NCI-H1417 (cell line): ENCODE measurements at places on chromosomes 6 and 20.

DNA sequence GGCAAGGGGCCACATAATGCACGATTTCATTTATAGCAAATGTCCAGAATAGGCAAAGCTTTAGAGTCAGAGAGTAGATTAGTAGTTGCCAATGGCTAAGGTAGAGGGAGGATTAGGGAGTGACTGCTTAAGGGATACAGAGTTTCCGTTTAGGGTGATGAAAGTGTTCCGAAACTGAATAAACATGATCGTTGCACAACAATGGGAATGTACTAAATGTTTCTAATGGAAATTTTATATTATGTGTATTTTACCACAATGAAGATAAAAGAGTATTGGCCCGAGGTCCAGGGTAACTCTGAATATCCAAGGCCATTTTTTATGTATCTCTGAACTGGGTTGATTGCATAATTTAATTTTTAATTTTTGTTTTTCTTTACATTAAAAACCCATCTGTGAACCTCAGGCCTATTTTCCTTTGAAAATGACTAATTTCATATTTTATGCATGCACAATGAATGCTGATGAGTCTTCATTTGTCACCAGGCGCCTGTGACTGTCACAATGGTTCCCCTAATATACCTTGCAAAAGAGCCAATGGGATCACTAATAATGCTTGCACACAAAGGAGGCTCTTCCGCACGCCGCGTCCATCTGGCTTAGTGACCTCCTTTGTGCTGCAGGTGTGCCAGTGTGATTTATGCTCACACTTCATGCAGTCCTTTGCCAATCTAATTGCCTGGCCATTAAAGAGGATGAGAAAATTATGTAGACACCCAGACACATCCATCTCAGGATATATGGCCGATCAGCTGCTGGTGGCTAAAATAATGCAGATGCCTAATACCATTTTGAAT, 612.5 kb downstream of the CDH26 start:
- DNase-seq, result no peak

DNA sequence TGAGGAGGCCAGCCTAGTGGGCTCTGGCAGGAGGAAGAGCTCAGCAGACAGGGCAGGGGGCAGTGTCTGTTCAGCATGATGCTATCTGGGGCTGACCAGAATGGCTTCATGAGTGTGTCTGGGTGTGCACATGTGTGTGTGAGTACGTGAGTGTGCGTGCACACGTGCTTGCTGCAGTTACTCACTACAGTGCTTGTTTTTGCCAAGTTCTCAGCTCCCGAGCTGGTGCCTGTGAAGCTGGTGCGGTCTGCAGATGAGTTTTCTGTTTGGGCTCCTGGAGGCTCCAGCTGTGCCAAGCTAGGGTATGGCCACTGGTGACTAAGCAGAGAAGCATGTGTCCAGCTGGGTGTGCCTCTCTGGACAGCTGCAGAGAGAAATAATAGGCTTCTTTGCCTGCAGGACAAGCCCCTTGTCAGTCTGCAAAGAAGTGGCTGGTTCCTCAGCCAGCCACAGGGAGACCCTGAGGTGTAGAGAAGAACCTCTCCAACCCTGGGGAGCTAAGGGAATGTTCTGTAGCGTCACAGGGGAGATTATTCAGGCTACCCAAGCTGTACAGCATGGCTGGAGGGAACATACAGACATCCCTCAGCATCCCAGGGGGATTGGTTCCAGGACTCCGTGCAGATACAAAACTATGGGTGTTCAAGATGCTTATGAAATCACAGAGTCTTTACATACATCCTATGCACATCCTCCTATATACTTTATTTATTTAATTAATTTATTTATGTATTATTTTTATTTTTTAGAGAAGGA, 40.2 kb upstream of the FAM50B start:
- no peak for DNase-seq

GRCh38 chr6:108781419-108782100, 66.7 kb upstream of the ARMC2 start:
- DNase-seq, result no peak

DNA sequence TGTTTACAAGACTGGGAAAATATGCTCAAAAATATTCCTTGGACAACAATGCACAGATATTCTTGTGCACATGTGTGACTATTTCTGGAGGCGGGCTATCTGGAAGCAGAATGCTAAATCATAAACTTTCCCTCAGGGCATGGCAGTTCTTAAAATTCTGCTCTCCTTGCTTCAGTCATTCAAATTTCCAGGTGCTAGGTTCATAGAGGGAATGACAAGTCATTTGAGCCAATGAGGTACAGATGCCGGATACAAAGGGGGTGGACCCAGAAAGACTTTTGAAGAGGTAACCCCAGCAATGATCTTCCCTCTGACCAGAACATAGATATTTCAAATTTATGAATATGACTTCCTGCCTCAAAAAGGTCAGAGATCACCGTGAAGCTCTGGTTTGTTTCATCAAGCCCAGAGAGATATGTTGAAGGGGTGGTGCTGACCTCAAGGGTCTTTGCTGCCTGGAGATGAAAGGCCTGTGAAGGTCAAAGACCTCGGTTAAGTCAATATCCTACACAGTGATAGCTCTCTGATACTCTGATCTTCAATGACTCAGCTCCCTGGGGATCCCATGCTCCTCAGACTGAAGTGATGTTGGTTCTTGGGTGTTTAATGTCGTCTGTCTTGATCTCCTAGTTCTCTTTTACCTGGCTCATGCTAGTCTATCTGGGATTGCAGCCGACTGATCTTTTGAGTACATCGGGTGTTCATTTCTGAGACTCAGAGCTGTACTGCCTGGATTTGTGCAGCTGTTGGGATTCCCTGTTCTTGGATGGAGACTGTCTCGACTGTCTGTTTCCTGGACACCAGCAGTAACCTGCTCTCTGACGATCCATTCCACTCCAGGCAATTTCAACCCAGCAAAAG, 47.5 kb upstream of the TSHZ2 start:
- DNase-seq, result no peak

- no peak for DNase-seq
These were observed 237.7 kb downstream of the DLL1 start for GRCh38 chr6:170052991-170053821.

DNA sequence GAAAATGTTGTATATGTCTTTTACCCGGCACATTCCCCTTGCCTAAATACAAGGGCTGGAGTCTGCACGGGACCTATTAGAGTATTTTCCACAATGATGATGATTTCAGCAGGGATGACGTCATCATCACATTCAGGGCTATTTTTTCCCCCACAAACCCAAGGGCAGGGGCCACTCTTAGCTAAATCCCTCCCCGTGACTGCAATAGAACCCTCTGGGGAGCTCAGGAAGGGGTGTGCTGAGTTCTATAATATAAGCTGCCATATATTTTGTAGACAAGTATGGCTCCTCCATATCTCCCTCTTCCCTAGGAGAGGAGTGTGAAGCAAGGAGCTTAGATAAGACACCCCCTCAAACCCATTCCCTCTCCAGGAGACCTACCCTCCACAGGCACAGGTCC, 11.3 kb upstream of the MAPRE1 start:
- no peak for DNase-seq

GRCh38 chr6:43869792-43870659, 100.0 kb downstream of the VEGFA start:
- DNase-seq, result no peak

GRCh38 chr20:19995220-19995863, 21.8 kb upstream of the NAA20 start:
- DNase-seq, result peak; percentile 42

DNA sequence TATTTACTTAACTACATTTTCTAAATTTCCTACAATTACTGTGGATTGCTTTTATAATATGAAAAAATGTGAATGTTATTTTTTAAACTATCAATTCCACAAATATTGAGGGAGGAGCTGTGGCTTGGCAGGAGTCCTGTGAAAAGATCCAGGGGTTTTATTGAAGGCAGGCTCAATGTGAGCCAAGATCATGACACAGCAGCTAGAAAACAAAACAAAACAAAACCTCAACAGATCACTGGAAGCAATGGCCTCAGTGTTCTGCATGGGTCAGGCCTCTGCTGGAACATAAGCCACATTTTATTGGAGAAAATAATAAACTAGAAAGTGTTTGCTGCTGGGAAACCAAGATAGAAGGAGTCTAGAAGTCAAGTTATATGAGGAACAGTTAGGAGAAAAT, 19.4 kb upstream of the RCAN2 start:
- DNase-seq, result no peak

GRCh38 chr20:46011631-46012482, 3.1 kb downstream of the MMP9 start:
- DNase-seq, result no peak

- DNase-seq, result no peak
These were observed 150.4 kb downstream of the BTBD3 start for GRCh38 chr20:12068121-12068520.

GRCh38 chr20:12599494-12599893, 409.3 kb upstream of the SPTLC3 start:
- DNase-seq, result no peak

DNA sequence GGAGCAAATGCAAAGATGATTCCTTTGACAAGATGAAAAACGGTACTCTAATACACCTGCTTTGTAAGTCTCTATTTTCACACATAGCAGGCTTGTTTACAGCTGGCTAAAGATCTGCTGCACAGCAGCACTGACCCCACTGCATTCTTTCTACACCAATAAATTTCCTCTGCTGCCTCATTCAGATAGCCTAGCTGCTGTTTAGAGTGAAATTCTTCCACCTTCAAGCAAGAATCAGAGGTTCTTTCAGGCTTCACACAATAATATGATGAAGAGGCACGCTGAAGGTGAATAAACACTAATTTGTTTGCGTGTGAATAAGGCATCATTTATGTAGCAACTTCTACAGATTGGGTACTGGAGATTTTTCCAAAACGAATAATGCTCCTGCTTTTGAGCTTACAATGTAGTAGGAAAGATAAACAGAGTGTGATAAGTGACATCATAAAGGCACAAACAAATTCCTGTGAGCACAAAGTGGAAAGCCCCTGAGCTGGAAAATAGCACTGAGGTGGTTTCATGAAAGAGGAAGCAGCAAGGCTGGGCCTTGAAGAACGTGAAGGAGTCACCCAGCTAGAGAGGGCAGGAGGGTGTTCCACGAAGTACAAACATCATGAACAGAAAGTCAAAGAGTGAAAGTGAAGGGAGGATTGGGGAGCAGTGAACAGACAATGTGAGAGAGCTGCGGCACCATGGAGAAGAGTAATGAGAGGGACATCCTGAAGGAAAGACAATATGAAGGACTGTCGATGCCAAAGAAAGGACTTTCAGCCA, 543.4 kb downstream of the CD83 start:
- no peak for DNase-seq

- no peak for DNase-seq
These were observed 96.4 kb upstream of the FOXC1 start for GRCh38 chr6:1513215-1513780.

DNA sequence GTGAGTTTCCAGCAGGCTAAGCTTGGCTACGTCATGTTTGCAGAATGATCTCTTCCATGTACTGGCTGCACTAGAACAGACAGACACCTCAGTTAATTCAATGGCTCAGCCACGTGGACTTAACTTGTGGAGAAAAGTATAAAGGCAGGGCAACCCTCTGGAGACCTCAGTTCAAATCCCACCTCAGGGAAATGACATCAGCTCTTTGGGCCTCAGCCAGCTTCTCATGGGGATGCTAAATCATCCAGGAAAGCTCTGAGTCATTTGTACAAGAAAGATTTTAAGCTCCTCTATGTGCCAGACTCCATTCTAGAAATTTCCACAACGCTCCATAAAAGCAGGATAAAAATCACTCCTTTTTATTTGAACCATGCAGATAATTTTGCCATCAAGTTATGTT, 128.5 kb upstream of the SALL4 start:
- DNase-seq, result no peak

DNA sequence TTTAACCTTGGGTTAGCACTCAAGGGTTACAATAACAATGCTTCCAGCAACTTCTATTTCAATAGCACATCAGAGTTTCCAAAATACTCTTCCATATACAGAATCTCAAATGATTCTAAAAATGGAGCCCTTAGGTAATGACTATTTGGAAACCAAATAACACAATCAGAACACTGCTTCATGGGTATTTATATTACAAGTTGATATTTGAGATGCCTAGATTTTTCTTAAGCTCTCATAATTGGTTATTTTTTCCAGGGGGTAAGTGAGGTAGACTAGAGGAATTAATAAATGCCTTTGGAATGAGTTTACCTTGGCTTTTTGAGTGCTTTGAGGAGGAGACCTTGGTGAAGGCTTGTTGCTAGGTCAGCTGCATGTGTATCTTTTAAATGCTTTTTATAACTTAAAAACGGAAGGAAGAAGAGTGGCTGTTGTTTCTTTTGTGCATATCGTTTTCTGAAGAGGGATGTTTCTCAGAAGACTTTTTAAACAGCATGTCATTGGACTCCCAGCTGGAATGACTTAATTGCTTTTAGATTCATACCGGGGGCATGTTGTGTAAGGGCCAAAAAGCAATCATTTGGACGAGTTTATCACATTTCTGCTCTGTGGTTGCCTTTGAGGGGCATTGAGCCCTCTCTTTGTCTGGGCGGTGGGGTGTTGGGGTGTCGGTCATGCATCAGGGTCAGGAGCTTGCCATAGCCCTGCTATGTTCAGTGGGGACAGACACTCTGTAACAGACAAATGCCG, 186.0 kb downstream of the DTNBP1 start:
- peak; percentile 25 for DNase-seq

- DNase-seq, result no peak
These were observed 15.6 kb downstream of the COMMD7 start for GRCh38 chr20:32727683-32728082.

- DNase-seq, result no peak
These were observed 244.1 kb upstream of the QKI start for GRCh38 chr6:163170294-163170883.

DNA sequence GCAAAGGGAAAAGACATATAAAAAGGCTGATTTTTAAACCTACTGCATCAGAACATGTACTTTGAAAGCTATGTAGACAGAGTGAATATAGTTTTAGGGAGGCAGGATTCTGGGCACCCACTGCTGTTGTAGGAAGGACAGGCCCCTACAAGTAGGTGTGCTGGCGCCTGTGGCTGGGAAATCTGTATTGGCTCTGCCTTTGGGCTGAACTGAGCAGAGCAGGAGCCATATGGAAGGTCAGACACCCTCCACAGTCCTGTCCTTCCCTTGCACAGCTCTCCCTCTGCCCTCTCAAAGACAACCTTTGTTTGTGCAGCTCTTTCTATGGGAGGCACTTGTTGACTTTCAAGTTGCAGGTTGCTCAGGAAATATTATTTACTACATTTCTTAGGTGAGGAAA, 18.4 kb upstream of the ULBP3 start:
- no peak for DNase-seq

DNA sequence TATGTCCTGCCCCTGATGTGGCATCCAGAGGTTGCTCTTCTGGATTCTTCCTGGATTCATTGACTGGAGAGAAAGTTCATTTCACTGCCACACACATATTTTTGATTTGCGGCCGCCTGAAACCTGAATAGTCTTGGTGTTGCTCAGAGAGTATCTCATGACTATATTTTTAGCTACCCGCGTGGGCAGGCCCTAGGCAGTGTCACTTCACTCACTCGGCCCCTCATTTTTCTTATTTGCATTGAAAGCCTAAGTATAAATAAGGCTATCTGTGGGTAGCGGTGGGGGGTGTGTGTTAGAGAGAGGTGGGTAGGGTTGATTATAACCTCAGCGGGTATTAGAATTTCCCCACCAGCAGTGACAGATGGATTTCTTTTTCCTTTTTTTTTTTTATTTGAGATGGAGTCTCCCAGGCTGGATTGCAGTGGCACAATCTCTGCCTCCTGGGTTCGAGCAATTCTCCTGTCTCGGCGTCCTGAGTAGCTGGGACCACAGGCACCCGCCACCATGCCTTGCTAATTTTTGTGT, 113.5 kb downstream of the JARID2 start:
- DNase-seq, result no peak

GRCh38 chr6:110528101-110528929, 51.9 kb upstream of the SLC22A16 start:
- peak; percentile 82 for DNase-seq
